ENCODE measurements at places on chromosomes 2 and 18.

GRCh38 chr18:59874166-59874565, 25.6 kb upstream of the PMAIP1 start:
- no peak for DNase-seq

DNA sequence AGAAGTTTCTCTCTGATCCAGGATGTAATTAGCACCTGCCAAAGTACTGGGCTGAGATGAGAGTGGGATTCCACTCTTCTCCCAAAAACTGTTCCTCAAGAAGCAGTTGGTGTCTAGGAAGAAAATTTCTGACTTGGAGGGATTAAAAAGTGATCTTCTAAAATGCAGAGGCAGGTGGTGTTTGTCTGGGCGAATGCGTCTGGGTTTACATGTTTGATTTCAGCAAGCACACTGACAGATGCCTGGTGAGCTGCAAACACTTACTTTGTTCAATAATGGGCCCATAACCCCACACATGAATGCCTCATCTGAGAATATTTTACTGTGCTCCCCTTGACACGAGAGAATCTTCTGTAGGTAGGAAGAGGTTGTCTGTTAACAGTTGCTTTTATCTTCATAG, 24.3 kb upstream of the KCNF1 start:
- DNase-seq, result no peak

DNA sequence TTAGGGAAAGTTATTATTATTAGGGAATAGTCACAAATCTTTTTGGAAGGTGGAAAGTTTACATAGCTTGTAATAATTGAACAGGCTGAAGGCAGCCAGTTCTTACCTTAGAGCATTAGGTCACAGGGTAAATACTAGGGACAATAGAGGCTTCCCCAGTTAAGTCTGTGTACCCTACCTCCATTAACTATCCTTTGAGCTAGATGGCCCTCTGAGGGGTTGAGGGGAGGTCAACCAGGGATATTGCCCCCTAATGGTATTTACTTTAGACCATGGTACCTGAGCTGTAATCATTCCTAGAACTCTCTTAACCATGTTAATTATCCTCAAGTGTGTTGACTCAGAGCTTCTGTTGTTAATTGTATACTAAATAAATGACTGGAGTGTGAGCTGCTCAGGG, 120.5 kb upstream of the SCN7A start:
- DNase-seq, result no peak

- DNase-seq, result no peak
These were observed 3.4 kb downstream of the SRBD1 start for GRCh38 chr2:45607701-45608100.

- DNase-seq, result no peak
These were observed 302.5 kb upstream of the EPC2 start for GRCh38 chr2:148342086-148342485.

- DNase-seq, result no peak
These were observed 66.0 kb upstream of the PMAIP1 start for GRCh38 chr18:59833785-59834184.

- DNase-seq, result no peak
These were observed 30.4 kb downstream of the SRSF7 start for GRCh38 chr2:38720613-38721241.

- DNase-seq, result no peak
These were observed 3.6 kb downstream of the TEX51 start for GRCh38 chr2:126902152-126902835.

GRCh38 chr2:85053802-85054201, 79.4 kb upstream of the TCF7L1 start:
- no peak for DNase-seq

DNA sequence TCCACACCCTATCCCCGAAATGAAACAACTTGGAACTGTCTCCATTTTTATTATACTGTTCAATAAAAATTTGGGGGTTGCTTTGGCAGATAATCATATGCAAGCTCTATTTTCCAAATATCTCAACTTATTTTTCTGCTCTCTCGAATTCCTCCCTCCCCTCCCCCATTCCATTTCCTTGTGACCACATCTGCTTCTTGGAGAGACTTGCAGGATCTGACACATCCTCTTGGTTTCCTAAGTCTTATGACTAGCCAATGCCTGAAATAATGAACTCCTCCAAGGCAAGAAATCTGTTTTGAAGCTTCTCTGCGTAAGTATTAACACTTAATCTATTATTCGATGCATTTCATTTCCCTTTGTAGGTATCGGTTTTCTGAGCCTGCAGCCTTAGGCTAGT, 16.1 kb downstream of the TGIF1 start:
- DNase-seq, result no peak

- no peak for DNase-seq
These were observed 147.0 kb downstream of the HDAC4 start for GRCh38 chr2:239253701-239254436.

DNA sequence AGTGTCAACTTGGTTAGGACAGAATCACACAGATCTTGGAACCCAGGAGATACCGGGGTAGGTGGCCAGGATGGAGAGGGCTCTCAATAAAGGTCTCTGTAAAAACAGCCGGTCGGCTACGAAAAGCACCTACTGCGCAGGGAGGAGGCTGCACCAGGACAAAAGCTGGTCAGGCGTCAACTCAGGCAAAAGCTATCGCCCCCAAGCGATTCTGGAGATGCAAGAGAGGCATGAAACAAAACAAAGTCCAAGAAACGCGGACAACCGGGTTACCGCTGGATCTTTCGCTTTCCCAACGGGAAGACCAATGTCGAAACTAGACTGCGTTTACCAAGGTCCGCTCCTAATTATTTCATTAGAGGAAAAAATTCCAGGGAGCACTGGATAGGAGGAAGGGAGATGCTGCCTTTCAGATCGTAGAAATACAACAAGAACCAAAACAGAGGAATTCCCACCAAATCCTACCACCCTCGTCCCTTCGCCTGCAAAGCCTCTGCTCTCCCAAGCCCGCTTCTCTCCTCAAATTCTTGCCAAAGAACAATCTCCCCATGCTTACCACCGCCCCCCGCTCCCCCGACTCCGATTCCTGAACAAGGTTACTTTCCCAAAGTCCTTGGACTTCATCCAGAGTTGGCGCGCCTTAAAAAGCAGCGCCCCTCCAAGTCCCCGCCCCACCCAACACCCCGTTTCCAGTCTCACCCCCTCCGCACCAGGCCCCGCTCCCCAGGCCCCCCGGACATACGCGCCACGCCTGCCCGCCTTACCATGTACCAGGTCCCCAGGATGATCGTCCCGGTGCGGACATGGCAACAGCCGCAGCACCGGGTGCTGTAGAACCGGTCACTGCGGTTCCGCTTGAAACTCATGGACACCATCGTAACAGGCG, 539 bp downstream of the LAPTM4A start:
- no peak for DNase-seq

GRCh38 chr2:237633061-237633561, 5.7 kb downstream of the LRRFIP1 start:
- no peak for DNase-seq

DNA sequence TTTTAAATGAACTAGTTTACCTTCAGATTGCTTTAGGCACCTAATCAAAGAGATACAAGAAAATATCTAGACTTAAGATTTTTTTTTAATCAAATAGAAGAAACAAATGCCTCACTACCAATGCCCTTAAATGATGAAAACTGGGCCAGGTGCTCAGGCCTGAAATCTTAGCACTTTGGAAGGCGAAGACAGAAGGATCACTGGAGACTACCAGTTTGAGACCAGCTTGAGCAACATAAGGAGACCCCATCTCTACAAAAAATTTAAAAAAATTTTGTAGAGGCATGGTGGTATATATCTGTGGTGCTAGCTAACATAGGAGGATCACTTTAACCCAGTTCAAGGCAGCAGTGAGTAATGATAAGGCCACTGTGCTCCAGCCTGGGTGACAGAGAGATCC, 675.1 kb downstream of the NRXN1 start:
- no peak for DNase-seq

DNA sequence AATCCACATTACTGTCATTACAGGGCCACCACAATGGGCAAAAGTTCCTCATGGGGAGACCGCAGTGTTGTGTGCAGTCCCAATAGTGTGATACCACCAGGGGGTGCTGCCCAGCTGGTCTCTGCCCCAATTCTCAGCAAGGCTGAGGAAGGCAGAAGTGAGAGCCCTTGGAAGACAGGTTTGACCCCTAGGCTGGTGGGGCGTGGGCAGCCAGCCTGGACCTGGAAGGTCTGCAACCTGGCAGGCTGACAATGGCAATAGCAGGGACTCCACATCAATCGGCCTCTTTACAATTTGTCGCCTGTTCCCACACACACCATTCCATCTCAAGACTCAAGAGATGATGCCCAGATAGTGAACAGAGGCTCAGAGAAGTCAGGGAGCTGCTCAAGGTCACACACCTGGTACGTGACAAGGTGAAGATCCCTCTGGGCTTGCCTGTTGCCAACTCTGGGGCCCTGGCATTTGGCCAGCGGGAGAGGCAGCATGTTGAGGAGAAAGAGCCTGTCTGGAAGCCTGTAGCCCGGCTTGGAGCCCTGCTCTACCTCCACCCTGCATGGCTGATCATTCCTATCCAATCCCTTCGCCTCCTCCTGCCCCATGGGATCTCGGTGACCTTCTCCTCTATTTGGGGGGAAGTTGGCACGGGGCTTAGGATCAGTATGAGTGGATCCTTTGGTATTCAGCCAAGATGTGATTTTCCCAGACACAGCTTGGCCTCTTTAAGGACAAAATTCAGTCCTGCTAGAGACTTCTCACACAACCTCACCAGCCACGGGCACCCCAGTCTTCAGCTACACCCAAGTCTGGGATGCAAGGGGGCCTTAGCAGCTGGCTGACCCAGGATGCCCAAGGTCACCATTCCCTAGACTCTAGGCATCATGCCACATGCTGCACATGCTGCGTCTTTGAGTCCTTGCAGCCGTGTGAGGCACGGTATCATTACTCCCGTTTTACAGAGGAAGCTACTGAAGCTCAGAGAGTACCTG, 2.9 kb upstream of the ATOH8 start:
- DNase-seq, result peak; percentile 45

GRCh38 chr18:63817441-63818051, 42.3 kb downstream of the SERPINB7 start:
- DNase-seq, result no peak

- DNase-seq, result no peak
These were observed 663.9 kb upstream of the LRRTM1 start for GRCh38 chr2:80968450-80968849.

- no peak for DNase-seq
These were observed 55.0 kb upstream of the PKDCC start for GRCh38 chr2:41992671-41993434.

- DNase-seq, result no peak
These were observed 143.3 kb upstream of the KLHL29 start for GRCh38 chr2:23241611-23242245.

GRCh38 chr2:237326266-237327171, 87.4 kb downstream of the COL6A3 start:
- no peak for DNase-seq

DNA sequence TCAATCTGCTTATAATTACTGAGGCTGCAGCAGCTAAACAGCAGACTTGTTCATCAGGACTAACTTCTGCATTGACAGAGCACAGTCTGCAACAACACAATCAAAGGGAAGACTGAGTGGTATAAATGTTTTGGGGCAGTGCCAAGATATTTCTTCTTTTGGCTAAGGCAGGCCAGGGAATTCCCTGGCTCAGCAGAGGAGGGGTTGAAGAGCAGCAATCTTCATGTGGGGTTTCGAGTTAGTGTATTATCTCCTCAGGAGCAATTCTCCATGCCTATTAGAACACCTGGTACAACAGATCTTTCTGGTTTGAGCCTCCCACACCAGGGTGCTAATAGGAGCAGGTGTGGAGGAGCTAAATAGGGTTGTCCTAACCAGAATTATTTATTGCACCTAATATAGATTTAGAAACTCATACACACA, 103.0 kb upstream of the STK17B start:
- no peak for DNase-seq

- no peak for DNase-seq
These were observed 60.9 kb downstream of the TGIF1 start for GRCh38 chr18:3510896-3511295.

DNA sequence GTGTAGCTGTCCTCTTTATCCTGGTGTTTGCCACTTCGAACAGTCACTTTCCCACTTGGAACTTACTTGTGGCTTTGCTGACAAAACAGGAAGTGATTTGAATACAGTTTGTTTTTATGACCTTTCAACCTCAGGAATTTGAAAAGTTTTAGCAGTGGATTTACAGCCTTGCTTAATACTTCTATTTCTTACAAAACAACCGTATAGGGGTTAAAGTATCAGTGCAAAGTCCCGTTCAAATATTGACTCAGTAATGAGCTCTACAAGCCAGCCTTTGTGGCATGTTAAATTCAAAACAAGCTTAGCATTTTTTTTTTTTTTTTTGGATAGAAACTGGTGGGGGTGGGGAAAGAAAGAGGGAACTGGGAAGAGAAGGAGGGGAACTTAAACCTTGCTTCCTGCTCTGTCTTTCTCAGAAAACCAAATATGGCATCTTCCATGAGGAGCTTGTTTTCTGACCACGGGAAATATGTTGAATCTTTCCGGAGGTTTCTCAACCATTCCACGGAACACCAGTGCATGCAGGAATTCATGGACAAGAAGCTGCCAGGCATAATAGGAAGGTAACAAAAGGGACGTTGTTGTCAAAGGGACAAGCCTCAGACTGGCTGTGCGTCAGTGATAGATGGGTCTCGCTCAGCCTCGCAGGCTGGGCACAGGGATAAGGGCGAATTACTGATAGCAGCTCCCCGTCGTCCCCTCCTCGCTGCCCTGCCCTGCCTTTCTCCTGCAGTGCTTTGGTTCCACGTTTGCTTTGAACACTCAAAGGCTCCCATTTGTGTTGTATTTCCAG, at the start of gene HNMT:
TSS of gene HNMT (plus strand) at position 408 of the 793 bp plus-strand sequence. CDS start at position 427, 19 bp downstream.
- no peak for DNase-seq

DNA sequence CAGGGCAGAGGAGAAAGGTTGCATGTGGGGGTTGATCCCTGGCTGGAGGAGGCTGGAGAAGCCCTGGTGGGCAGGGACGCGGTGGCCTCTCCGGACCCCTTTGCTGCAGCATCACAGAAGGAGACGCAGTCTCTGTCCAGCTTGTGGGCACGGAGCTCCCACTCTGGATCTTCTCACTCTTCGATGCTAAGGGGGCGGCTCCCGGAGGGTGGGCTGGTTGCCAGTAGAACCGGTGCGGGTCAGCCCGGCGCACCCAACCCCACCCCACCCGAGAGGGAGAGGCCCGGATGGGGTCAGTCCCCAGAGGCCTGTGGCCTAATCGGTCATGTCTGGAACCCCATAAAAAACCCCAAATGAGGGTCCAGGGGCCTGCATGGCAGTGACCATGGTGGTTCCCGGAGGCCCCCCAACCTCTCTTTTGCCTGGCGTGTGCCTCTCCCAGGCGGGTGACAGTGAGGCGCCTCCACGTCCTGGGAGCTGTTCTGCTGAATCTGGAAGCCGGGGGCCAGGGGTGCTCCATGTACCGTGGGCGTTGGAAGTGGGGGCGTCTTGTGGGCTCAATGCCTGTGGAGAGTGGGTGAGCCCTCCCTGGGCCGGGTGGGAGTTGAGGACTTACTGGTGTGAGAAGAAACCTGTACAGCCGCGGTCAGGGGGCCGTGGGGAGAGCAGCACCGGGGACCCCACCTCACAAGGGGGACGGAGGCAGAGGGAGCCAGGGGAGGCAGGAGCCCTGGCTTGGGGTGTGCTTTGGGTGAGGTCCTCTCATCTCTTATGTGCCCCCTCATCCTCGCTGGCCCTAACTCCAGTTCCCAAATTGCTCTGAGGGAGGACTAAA, 79.6 kb downstream of the RTP5 start:
- DNase-seq, result no peak

GRCh38 chr2:184141866-184142265, 456.5 kb upstream of the ZNF804A start:
- no peak for DNase-seq

All from T-helper 17 cell (primary cell).